ENCODE measurements at places on chromosomes 7 and 10.

DNA sequence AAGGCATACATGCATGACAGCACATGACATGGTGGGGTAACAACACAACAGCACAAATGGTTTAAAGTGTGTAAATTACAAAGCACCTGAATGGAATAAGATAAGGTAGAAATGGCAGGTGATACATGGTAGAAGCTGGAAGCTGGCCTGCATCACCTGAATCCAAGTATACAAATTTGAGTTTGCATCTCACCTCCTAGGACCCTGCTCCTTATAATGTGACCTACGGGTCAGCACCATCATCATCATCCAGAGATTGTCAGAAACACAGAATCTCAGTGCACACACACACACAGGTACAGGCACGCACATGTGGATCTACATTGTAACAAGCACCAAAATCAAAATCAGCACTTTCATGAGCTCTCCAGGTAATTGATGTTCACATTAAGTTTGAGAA lies 1048.2 kb upstream of the AUTS2 start:
- no peak for DNase-seq

- no peak for DNase-seq
These were observed 6.8 kb downstream of the ZNF398 start for GRCh38 chr7:149154056-149154455.

GRCh38 chr7:117019786-117020590 lies 66.7 kb downstream of the ST7 start:
- peak; percentile 93 for DNase-seq

DNA sequence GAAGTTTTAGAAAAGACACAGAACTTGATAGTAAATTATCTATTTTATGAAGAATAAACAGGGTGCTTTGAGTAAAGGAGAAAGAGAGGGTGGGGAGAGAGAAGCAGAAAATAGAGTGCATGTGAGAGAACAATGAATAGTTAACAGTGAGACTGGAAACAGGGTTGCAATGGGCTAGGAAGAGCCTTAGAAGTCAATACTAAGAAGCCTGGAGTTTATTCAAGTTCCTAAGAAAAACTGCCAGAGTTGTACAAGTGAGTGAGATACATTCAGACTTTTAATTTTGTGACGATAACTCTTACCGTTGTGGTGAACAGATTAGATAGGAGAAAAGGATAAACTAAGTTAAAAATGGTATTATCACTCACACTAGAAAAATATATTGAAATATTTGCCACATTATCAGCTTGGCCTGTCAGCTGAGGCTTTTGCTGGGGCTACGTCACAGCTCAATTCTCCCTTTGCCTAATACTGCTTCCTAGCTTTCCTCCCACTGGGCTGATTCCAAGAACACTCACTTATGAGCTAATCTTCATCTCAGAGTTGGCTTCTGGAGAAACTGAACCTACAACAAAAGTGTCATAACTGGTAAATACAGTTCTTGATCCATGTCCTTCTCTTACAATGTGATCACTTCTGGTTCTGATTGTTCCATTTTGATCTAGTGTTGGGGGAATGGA lies 92.7 kb downstream of the SEMA3D start:
- no peak for DNase-seq

GRCh38 chr7:113664867-113665266 lies 253.9 kb downstream of the PPP1R3A start:
- no peak for DNase-seq

DNA sequence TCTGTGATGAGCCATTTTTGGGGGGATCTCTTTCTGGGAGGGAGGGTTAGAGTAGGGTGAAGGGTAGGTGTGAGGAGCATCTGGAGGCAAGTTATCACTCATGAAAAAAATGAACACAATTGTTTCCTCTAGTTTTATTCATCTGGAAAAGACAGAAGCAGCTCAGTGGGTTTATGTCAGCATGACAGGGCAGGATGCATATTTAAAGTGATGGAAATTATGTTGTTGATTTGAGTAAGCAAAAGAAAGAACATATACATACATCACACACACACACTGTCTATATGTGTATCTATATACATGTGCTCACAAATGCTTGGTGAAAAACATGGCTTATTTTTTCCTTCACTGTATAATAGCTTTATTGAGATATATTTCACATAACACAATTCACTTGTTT lies 114.2 kb downstream of the ADCY1 start:
- no peak for DNase-seq

- no peak for DNase-seq
These were observed 21.6 kb downstream of the JCAD start for GRCh38 chr10:30037620-30038336.
